ENCODE measurements at places on chromosomes 7 and 10.

GRCh38 chr10:8640301-8640700 is 585.8 kb downstream of the GATA3 start:
- DNase-seq: no peak

- DNase-seq: no peak
These were observed 68.4 kb downstream of the PHTF2 start for GRCh38 chr7:77866786-77867536.

DNA sequence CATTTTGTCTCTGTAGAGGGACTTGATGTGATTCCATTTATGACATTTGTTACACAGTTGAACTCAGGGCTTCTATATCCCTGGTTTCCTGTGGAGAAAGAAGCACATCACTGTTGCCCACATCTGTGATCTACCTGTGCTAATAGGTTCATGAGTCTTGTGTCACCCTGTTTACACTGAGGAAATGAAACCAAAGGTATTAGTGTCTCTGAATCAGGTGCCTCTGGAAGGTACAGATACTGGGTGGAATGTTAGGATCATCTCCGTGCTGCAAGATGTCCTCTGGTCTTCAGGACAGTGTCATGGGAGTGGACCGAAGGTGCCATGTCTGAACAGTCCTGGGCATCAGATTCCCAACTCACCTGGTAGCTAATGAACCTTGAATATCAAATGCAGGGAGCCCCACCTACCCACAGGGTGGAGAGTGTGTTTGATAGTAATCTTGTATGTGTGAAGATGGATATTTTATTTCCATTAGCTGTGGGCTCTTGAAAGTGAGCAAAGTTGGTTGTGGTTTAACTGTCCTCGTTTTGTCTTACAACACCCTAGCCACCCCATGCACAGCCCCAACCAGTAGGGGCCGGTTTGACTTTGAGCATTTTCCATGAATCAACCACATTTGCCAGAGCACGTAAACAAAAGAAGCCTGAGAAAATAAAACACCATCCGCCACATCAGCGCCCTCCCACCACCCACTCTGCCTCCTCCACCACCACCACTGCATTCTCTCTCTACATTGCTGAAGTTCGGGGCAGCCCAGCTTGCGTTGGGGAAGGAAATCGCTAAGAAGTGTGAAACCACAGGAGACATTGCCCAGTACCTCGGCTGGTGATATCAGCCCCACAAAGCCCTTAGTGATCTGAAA is 40.7 kb downstream of the TARP start:
- DNase-seq: peak; percentile 84

DNA sequence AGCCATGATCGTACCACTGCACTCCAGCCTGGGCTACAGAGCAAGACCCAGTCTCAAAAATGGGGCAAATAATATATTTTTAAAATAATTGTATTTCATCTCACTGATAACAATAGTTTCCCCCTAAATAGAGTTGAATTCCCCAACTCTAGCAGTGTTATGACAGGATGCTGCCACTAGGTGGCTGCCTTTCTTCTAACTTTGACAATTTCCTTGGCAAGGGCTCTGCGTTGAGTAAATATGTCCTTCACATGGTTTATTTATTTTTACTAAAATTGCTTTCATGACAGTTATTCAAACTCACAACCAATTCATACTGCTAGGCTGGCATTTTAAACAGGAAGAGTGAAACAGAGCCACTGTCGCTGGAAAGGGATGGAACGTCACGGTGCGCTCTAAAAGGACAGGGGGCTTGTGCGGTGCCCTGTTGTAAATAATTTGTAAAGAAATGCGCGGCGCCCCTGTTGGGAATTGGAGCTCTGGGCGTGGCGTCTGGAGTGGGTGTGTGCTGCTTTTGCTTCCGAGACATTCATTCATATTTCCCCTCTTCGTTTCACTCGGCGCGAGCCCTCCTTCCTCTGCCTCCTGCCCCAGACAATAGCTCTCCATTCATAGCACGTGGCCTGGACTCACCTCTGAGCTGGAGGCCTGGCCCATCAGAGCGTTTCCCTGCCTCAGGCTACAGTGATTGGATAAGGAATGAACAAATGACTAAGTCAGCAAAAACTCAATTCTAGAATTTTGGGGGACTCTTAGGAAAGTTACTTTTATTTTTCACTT is 20.5 kb upstream of the PITRM1 start:
- DNase-seq: peak; percentile 69

DNA sequence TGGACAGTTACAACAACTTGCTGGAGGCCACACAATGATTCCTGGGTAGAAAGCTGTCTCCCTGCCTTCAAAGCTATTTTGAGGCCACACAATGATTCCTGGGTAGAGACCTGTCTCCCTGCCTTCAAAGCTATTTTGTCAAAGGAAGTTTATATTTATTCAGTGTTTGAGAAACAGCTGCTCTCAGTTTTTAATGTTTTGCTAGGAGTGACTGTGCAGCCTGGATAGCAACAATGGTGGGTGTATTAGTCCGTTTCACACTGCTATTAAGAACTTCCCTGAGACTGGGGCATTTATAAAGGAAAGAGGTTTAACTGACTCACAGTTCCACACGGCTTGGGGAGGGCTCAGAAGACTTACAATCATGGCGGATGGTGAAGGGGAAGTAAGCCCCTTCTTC is 3.9 kb upstream of the SGPL1 start:
- DNase-seq: no peak

- DNase-seq: peak; percentile 36
These were observed 15.2 kb downstream of the PALD1 start for GRCh38 chr10:70493660-70494234.

DNA sequence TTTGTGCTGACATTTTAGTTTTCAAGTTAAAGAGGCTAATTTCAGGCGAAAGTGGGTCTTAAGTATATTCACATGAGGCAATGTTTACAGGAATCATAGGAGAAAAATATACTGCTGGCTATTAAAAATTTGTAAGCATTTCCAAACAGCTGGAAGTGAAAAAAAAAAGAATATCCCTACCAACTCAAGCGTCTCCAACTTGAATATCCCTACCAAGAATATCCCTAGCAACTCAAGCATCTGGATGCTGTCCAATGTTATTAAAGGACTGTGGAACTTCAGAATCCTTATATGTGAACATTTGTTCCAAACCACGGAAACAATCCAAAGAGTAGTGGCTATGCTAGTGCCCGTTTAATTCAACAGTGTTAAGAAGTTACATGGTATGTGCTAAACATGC is 1303.0 kb downstream of the GATA3 start:
- no peak for DNase-seq

DNA sequence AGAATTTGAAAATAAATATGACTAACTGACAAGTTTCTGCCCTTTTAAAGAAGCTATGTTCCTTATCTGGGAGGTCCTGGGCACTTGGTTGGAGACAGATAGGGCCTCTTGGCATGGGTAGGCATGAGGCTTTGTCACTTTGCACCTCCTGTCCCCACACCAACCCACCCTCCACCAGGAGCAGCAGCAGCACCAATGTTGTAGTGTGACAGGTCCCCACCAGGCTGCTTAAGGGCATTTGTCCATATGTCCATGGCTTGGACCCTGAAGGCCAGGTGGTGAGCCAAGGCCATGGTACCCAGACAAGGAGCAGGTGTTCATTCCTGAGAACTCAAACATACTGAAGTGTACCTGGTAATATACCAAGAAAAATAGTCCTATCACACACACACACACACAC is 629.1 kb downstream of the ACTR3B start:
- no peak for DNase-seq

DNA sequence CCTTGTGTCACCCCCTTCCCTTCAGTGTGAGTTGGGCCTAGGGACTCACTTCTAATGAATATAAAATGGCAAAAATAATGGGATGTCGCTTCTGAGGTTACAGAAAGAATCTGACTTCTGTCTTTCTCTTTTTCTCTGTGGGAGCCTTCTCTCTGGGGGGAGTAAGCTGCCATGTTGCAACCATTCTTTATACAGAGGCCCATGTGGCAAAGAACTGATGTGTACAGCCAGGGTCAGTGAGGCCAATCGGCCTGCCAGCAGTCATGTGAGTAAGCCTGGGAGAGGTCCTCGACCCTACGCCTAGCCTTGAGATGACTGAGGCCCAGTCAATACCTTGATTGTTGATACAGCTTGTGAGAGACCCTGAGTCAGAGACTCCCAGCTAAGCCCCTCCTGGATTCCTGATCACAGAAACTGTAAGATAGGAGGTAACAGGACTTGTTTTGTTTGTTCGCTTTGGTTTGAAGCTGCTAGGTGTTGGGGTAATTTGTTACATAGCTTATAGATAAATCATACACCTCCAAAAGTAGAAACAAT is 1.7 kb downstream of the TCAF1 start:
- DNase-seq: no peak

Measured in activated CD4-positive, alpha-beta T cell treated with anti-CD3 and anti-CD28 coated beads, Interleukin-2, Interleukin-6, amounts not matched to agents 100 ng/mL and 50 ng/mL, durations not matched to agents 16 hours and 8 hours (primary cell).